A549 treated with AZD2906 at 1 μM for 4 hours (cell line): ENCODE measurements at places on chromosomes 7 and 10. TPM values are rescaled to one million over a fixed set of nuclear protein-coding genes. Genes with fewer than 3 reads are reported as not detected.

TSPAN13 gene
- 14.7 to 18.8 TPM (median 17.1 TPM) in 5 replicates for total RNA-seq

LEP gene
- total RNA-seq, result not detected in 5 replicates

RPS24 gene
- total RNA-seq, result 2,853 to 3,605 TPM (median 2,900 TPM) in 5 replicates

OR2A1 gene
- total RNA-seq, result not detected in 5 replicates

HBP1 gene
- 15.8 to 22.5 TPM (median 21.4 TPM) in 5 replicates for total RNA-seq

DPCD gene
- total RNA-seq, result 30.7 to 38.6 TPM (median 31.7 TPM) in 5 replicates

HOXA5 gene
- total RNA-seq, result 3.3 to 5.9 TPM (median 4.0 TPM) in 5 replicates

FKBP9 gene
- 71.4 to 143 TPM (median 85.5 TPM) in 5 replicates for total RNA-seq

CDC14C gene
- total RNA-seq, result 0.03 TPM in 1 of 5 replicates, not detected in the others

KCNH2 gene
- 4.0 to 5.9 TPM (median 5.4 TPM) in 5 replicates for total RNA-seq

SDK1 gene
- total RNA-seq, result 0.38 to 0.67 TPM (median 0.53 TPM) in 5 replicates

TLX1 gene
- not detected in 5 replicates for total RNA-seq

GHRHR gene
- total RNA-seq, result 0.10 TPM in 1 of 5 replicates, not detected in the others

EPO gene
- total RNA-seq, result 0.09 TPM in 1 of 5 replicates, not detected in the others

ZCWPW1 gene
- total RNA-seq, result 1.1 to 1.9 TPM (median 1.5 TPM) in 5 replicates

AVL9 gene
- 21.6 to 26.9 TPM (median 24.7 TPM) in 5 replicates for total RNA-seq

KLF14 gene
- total RNA-seq, result 0.03 to 0.07 TPM (median 0.05 TPM) in 4 of 5 replicates, not detected in the other

PODXL gene
- 31.8 to 47.5 TPM (median 42.1 TPM) in 5 replicates for total RNA-seq

LRRC18 gene
- total RNA-seq, result not detected in 5 replicates

FZD1 gene
- total RNA-seq, result 2.2 to 2.5 TPM (median 2.3 TPM) in 5 replicates

NUTM2B gene
- 0.19 to 0.42 TPM (median 0.26 TPM) in 5 replicates for total RNA-seq

GPR26 gene
- total RNA-seq, result not detected in 5 replicates

ACTR3C gene
- 0.06 to 0.07 TPM in 2 of 5 replicates, not detected in the others for total RNA-seq

DYNC1I1 gene
- 0.15 to 0.29 TPM (median 0.16 TPM) in 5 replicates for total RNA-seq

PPRC1 gene
- 45.5 to 61.2 TPM (median 56.3 TPM) in 5 replicates for total RNA-seq

NPC1L1 gene
- 0.06 to 0.09 TPM (median 0.08 TPM) in 5 replicates for total RNA-seq

BUD23 gene
- 121 to 159 TPM (median 129 TPM) in 5 replicates for total RNA-seq

UPP1 gene
- total RNA-seq, result 58.5 to 94.7 TPM (median 79.3 TPM) in 5 replicates

LRRD1 gene
- total RNA-seq, result not detected in 5 replicates

TRIM73 gene
- 1.3 to 1.8 TPM (median 1.6 TPM) in 5 replicates for total RNA-seq

VPS37D gene
- 2.9 to 6.0 TPM (median 5.1 TPM) in 5 replicates for total RNA-seq

SUN3 gene
- total RNA-seq, result not detected in 5 replicates

LRRC61 gene
- 0.06 to 0.15 TPM (median 0.10 TPM) in 5 replicates for total RNA-seq

NUTM2E gene
- total RNA-seq, result 0.34 to 0.51 TPM (median 0.43 TPM) in 5 replicates

CAMK2B gene
- total RNA-seq, result 0.17 to 0.49 TPM (median 0.24 TPM) in 5 replicates

ZNF117 gene
- 0.09 to 0.16 TPM (median 0.13 TPM) in 5 replicates for total RNA-seq

CCDC172 gene
- total RNA-seq, result not detected in 5 replicates
